ENCODE measurements at places on chromosomes 1 and 21.

- H3K36me3 ChIP-seq: peaks cover 27% of the 10 kb centered on the region
- peak overlapping the region; percentile 91 for H3K4me3 ChIP-seq
- H3K27me3 ChIP-seq: no peaks in the 10 kb centered on the region
- H3K4me1 ChIP-seq: peaks cover 19% of the 10 kb centered on the region
- DNase-seq: no peak
Observed at GRCh38 chr1:17053086-17053684, 647 bp downstream of the SDHB start.

DNA sequence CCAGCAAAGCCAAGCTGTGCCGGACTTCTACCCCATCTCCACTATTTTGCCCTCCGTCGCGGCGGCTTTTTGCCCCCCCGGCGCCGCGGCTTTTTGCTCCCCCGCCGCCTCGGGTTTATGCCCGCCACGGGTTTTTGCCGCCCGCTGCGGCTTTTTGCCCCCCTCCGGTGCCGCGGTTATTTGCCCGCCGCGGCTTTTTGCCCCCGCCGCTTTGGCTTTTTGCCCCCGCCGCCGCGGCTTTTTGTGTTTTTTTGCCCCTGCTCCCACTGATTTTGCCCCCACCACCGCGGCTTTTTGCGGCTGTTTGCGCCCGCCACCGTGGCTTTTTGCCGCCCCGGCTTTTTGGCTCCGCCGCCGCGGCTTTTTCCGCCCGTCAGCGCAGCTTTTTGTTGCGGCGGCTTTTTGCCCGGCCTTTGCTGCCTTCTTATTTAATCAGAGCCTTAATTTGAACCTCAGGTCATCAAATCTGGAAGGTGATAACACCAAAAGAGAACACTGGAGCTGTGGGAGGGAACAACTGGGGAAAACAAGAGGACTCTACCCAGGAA lies 106.0 kb downstream of the TPTE start:
- H3K4me1 ChIP-seq: no peaks in the 10 kb centered on the region
- DNase-seq: no peak
- peaks cover 6% of the 10 kb centered on the region for H3K27me3 ChIP-seq
- no peak overlapping the region for H3K4me3 ChIP-seq

GRCh38 chr1:76919085-76919484 lies 51.8 kb downstream of the ST6GALNAC5 start:
- H3K27me3 ChIP-seq: no peaks in the 10 kb centered on the region
- no peaks in the 10 kb centered on the region for H3K4me1 ChIP-seq
- no peak for DNase-seq

GRCh38 chr1:237894131-237894530 lies 3.4 kb upstream of the ZP4 start:
- DNase-seq: no peak
- no peaks in the 10 kb centered on the region for H3K27me3 ChIP-seq
- H3K36me3 ChIP-seq: no peaks in the 10 kb centered on the region
- H3K27ac ChIP-seq: no peak overlapping the region
- no peaks in the 10 kb centered on the region for H3K4me1 ChIP-seq
- H3K4me3 ChIP-seq: no peak overlapping the region

- no peaks in the 10 kb centered on the region for H3K27me3 ChIP-seq
- H3K4me3 ChIP-seq: peak overlapping the region; percentile 84
- no peaks in the 10 kb centered on the region for H3K36me3 ChIP-seq
- H3K4me1 ChIP-seq: peaks cover 13% of the 10 kb centered on the region
Observed at GRCh38 chr21:15065392-15066122, 757 bp upstream of the NRIP1 start.

DNA sequence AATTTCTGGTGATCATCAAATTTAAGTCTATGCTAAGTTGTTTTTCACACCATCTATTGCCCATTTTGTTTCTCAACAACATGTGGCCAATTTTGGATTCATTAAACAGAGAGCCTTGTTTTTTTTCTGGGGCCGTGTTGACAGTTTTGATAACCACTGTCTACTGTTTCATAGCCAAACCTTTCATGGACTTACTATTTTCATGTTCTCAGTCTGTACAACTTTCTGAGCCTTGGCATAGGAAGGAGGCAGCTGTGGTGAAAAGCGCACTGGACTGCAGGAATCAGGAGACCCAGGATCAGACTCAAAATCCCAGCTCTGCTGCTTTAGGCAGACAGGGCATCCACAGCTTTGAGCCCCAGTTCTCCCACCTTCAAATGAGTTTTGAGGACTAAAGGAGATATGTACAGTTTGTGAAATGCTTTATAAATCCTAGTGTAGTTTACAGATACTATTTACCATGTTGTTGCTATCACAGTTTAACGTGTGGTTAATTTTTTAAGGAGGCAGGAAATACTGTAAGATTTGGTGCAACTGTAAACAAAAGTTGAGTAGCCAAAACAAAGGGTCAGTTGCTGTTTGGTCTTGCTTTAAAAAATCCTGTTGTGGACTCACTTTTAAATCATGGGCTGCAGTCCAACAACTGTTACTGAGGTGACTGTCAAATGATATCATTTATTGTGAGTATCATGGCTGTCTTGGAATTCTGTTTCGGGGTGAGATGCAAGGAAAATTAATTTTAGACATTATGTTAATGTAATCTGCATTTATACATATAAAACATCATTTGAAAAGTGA lies 2.9 kb downstream of the MACO1 start:
- H3K27ac ChIP-seq: peak overlapping the region; percentile 51
- DNase-seq: no peak
- no peaks in the 10 kb centered on the region for H3K36me3 ChIP-seq
- H3K4me3 ChIP-seq: no peak overlapping the region
- H3K4me1 ChIP-seq: peaks cover 40% of the 10 kb centered on the region
- H3K27me3 ChIP-seq: no peaks in the 10 kb centered on the region

DNA sequence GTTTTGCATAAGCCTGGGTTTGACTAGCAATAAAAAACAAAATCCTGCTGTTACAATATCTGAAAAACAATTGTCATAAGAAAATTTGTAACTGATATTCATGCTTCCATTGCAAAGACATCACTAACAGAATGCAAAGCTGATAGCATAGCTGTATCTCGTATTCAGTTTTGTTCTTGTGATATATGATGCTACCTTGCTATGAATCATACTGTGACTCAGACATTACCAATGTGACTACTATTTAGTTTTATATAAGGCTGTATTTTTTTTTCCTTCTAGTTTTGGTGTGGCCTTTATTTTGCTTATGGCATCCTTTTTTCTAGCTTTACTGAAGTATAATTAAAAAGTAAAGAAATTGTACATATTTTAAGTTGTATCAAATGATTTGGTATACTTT lies 1381.8 kb downstream of the MRPL39 start:
- DNase-seq: no peak
- no peak overlapping the region for H3K4me3 ChIP-seq
- no peaks in the 10 kb centered on the region for H3K36me3 ChIP-seq
- H3K4me1 ChIP-seq: no peaks in the 10 kb centered on the region
- no peak overlapping the region for H3K27ac ChIP-seq
- H3K27me3 ChIP-seq: no peaks in the 10 kb centered on the region

Measured in stomach (tissue), 19 donors.